ENCODE measurements at places on chromosomes 2 and 18.

GRCh38 chr2:237533668-237534161 lies 32.7 kb upstream of the PRLH start:
- DNase-seq: no peak

GRCh38 chr18:34647251-34647650 lies 62.8 kb upstream of the DTNA start:
- no peak for DNase-seq

GRCh38 chr2:186303091-186303490 lies 183.0 kb upstream of the ZC3H15 start:
- DNase-seq: no peak

DNA sequence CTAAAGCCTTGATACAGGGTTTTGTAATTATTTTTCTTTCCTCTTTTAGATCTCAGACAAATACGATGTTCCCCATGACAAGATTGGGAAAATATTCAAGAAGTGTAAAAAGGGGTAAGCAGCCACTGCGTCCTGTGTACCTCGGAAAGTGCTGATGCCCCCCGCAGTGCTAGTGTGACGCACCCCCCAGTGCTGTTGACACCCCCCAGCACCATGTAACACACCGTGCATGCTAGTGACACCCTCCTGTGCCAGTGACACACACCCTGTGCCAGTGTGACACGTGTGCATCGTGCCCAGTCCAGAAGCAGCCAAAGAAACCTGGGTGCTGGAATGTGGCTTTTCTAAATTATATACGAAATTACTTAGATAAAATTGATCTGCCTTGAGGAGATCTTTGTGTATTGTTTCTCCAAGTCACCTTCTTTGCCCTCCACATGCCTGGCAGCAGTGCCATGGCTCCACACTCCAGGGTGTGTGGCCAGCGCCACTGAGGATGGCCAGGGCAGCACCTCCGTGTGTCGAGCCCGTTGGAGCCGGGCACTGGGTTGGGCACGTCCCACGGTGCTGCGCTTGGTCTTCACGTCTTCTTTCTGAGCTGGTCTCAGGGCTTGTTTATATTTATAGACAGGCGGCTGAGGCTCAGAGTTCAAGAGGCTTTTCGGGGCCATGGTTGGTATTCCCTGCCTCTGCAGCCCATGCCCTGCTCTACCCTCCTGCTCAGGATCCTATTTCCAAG lies 44.3 kb upstream of the KLF11 start:
- no peak for DNase-seq

DNA sequence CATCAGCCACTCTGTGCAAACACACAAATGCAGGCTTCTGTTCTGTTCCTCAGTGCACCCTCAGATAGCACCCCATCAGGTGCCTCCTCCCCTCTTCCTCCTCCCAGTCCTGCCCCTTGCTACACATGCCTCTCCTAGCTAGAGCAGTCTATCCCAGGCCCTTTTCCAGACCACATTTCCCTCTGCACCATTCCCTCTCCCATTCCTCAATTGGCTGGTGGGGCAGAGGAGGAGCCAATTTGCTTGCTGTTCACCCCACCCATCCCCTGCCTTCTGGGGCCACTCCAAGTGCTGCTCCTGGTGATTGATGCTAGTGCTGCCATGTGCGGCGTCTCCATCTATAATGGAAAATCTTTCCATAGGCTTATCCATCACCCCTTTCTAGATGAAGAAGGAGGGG lies 5.4 kb downstream of the CFAP65 start:
- DNase-seq: no peak

DNA sequence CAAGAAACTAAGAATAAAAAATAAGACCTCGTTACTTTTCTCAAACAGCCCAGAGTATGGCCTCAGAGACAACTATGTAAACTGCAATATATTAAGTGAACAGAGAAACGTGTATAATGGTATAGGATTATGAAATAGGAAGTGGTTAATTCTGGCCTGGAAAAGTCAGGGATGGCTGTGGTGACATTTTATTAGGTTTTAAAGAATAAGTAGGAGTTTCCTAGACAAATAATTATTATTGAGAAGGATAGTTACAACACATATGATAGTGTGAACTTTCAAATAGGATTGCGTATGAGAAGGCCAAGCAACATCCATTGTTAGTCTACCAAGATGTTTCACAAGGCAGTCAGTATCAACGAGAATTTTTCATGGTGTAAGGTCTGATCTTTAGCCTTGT lies 244.1 kb downstream of the LPIN1 start:
- peak; percentile 80 for DNase-seq

DNA sequence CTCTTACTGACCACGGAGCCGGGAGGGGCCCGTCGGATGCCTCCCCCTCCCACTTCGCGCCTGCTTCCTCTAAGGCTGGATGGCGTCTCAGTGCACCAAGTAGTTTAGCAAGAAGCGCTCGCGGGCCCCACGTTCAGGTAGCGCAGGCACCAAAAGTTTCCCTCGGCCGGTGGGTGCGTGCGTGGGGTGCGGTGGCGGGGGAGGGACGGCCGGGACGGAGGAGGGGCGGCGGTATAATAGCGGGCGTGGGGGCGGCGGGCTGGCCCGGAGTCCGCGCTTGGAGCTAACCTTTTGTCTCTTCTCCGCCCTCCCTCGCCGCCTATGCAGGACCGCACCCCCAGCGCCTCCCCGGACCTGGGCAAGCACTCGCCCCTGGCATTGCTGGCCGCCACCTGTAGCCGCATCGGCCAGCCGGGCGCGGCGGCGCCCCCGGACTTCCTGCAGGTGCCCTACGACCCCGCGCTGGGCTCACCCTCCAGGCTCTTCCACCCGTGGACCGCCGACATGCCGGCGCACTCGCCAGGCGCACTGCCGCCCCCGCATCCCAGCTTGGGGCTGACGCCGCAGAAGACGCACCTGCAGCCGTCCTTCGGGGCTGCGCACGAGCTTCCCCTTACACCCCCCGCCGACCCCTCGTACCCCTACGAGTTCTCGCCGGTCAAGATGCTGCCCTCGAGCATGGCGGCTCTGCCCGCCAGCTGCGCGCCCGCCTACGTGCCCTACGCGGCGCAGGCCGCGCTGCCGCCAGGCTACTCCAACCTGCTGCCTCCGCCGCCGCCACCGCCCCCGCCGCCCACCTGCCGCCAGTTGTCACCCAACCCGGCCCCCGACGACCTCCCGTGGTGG lies 1.0 kb downstream of the SP5 start:
- no peak for DNase-seq

DNA sequence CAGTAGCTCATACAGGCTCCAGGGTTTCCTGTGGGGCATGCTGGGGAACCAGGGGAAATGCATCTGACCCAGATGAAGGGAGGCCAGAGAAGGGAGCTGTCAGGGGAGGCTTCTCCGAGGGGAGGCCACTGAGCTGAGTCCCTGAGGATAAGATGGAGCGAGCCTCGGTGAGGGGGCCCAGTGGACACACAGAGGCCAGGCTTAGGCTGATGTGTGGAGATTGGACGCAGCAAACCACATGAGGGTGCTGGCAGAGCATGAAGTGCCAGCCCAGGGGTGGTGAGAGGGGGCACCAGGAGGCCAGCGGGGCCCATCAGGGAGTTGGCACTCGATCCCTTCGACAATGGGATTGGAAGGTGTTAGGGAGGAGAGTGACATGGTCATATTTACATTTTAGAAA lies 235.0 kb downstream of the KLHL29 start:
- no peak for DNase-seq

GRCh38 chr2:108377401-108377800 lies 353 bp upstream of the SULT1C4 start:
- DNase-seq: no peak

DNA sequence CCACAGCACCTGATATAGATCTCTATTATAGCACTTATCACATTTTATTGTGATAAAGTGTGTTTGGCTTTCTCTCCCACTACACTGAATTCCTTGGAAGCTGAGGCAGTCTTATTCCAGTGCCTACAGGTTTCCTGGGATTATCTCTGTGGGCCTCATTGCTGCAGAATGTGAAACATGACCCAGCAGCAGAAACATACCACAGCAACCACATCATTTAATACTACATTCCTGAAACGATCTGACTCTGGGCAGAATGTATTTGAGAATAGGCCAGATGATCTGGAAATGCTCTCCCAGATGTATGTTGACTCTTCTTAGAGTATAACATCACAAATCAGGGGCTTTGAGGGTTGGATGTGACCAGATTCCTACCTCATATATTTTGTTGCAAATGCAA lies 323.5 kb upstream of the TANK start:
- DNase-seq: no peak

GRCh38 chr2:215900203-215900611 lies 113.1 kb downstream of the MREG start:
- peak; percentile 63 for DNase-seq

- no peak for DNase-seq
Measured at GRCh38 chr2:60596411-60596810, 43.0 kb upstream of the BCL11A start.

GRCh38 chr2:133054297-133054696 lies 384.3 kb upstream of the LYPD1 start:
- no peak for DNase-seq

- DNase-seq: no peak
Measured at GRCh38 chr18:56245866-56246580, 392.4 kb downstream of the TXNL1 start.

DNA sequence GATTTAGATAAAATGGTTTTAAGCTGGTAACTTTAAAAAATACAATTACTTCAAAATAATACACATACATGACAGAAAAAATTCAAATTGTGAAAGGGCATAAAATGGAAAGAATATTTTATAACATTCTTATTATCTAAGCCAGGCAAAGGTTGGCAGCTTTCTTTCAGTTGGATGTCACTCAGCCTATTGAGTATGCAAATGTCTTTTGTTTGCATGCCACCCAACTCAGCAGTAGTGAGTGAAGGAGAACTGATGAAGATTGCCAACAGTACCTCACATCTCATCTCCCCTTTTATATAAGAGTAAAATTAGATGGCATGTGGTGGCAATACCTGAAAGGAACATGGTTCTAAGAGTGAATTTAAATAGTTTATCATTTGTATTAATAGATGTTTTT lies 24.8 kb downstream of the BMPR2 start:
- no peak for DNase-seq

DNA sequence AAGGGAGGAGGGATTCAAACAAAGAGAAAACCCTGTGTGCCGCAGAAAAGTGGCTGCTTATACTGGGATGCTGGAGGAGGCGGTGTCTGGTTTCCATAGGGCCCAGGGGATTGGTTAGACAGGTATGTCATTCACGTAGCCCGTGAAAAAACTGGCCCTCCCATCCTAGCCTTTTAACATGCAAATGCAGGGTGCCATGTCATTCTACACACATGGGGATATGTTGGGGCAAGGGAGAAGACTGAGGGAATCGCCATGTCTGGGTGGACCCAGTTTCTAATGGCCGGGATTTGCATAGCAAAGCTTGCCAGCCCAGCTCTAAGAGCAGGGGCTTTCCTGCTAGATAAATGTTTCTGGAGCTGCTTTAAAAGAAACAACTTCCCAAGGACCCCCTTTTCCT lies 8.2 kb upstream of the RNU2-63P start:
- DNase-seq: no peak
